ENCODE measurements at places on chromosomes 16 and 17.

- DNase-seq: no peak
Measured at GRCh38 chr16:11681976-11682654, 13.9 kb downstream of the SNN start.

- no peak for DNase-seq
Measured at GRCh38 chr17:27218719-27219488, 75.0 kb upstream of the WSB1 start.

DNA sequence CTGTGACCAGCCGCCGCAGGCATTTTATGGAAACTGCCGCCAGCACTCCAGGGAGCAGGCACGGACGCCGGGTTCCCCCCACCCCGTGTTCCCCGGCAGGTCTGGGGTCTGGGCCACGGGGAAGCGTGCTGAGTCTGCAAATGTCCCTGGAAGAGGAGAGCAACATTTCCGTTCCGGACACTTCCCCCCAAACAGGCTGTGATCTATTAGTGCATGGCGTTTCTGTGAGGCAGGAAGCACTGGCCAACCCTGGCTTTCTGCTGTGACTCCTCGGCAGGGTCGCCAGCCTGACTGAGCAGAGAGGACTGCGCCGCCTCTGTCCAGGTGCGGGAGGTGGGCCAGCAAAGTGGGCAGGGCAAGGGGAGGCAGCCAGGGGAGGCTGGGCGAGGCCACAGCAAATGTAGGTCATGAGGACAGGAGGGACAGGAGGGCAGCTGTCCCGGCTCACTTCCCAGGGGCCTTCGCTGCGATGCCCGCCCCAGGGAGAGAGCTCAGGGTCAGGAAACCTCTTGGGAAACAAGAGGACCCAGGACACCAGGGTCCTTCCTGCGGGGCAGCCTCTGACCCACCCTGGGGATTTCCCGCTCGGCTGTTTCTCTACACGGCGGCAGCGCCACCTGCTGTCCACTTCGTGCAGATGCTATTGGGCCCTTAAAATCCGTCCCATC lies 9.5 kb downstream of the FOXF1 start:
- peak; percentile 41 for DNase-seq

DNA sequence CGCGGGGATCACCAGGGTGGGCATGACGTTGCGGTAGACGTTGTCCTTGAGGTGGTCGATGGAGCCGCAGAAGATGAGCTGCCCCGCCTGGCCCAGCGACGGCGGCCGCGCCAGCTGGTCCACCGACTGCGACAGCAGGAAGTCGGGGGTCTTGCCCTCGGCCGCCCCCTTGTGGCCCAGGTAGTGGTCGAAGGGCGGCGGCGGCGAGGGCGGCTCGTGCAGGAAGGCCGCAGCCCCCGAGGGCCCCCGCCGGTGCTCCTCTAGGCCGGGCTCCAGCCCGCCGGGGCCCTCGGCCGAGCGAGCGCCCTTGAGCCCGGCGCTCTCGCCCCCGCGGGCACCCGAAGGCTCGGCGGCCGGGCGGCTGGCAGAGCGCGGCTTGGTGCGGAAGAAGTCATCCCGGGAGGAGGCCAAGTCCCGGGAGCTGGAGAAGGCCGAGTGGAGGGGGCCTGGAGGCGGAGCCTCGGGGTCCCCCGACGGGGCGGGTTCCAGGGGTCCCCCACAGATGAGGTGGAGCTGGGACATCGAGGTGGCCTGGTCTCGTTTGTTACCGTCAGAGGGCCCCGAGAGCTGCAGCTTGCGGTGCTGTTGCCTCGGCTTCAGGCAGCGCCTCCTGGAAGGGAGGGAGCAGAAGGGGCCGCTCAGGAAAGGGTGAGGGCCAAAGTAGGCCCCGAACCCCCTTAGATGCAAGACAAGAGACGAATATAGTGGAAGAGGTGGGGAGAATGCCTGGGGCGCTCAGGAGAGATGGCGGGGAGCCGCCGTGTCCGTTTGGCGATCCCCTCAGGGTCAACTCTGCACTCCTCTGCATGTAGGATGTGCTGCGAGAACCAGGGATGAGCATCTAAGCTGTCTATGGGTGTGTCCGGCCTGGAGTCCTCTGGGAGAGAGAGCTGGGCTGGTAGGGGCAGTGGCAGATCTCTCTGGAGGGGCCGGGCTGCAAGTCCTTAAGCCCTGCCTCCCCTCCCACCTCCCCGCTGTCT lies 8.8 kb downstream of the FAM171A2 start:
- no peak for DNase-seq

DNA sequence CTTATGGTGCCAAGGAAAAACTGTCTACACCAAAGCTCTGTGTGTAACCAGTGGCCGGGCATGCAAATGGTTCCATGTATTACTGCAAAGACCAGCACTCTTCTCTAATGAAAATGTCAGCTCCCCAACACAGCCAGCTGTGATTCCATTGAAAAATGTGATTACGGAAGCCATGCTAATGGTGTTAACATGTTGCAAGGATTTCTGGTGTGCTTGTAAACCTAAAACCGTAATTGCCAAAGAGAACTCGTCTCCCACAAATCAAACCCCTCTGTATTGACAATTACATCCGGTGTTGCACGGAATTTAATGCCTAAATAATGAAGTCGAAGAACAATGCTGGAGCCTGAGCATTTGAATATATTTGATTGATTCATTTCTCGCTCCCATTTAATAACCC lies 351.7 kb downstream of the NPIPA8 start:
- no peak for DNase-seq

DNA sequence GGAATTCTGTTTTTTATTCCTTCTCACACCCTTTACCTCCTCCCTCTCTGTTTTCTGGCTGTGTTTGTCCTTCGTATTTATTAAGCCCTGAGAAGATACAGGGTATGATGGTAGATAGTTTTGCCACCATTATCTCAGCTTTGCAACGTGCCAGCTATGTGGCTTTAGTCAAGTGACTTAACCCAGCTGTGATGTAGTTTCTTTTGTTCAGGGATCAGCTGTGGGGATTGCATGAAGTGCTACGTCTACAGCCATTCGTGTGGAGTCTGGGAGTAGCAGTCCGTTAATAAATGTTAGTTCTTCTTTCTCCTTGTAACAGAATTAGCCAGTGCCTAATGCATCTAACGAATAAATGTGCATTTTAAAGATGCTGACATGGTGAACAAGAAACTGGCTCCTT lies 128.4 kb downstream of the HAPSTR1 start:
- DNase-seq: no peak

- no peak for DNase-seq
Measured at GRCh38 chr16:2056077-2056476, 8.3 kb downstream of the TSC2 start.

- no peak for DNase-seq
Measured at GRCh38 chr17:54196751-54197150, 374.0 kb downstream of the KIF2B start.

GRCh38 chr16:53517851-53518250 lies 14.8 kb upstream of the AKTIP start:
- no peak for DNase-seq

DNA sequence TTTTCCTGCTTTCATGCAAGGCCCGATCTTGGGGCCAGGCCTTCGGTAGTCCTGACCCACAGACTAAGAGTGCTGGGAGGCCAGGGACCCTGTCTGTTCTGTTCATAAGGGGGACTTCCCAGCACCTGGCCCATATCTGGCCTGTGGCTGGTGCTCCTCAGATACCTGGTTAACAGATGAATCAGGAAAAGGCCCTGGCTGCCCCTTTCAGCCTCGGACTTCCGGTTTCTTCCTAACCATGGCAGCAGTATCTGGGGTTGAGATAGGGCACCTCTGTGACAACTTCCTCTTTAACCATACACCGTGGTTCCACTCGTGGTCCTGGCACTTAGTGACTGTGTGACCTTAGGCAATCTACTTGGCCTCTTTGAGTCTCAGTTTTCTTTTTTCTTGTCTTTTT lies 18.4 kb downstream of the PLCG2 start:
- no peak for DNase-seq

DNA sequence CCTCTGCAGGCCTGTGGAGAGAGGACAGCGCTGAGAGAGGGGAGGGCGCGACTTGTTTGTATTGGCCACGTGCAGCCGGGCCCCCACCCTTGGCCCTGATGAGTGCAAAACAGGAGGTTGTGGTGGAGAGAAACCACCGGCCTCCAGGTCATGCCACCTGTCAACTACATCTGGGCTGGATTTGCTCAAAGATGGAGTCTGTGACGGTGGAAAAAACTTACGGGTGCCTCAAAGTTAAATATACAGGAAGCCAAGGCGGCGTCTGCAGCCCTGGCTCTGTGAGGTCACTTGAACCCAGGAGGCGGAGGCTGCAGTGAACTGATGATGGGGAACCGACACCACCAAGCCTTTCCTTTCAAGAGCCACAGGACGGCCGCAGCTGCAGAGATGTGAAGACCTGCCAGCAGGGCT lies 15.7 kb downstream of the C16orf74 start:
- DNase-seq: no peak

GRCh38 chr17:21043296-21044232 lies 753 bp upstream of the USP22 start:
- peak; percentile 95 for DNase-seq

GRCh38 chr17:4545217-4545951 lies 9.8 kb downstream of the MYBBP1A start:
- no peak for DNase-seq

DNA sequence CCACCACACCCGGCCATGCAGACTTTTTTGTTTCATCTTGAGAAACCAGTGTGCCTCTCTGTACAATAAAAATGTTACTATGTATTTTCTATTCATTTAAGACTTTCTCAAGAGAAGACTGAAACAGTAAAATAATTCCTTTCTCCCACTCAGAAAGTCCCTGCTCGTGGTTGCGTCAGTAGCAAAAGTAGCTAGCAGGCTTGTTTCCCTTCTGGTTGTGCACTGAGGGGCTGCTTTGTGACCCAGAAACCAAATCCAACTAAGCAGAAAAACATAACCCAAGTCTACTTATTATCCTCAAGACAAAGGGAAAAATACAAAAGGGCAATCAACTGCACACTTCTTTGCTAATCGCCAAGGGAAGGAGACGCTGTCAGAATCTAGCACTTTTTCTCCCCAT lies 3.4 kb upstream of the PNPO start:
- DNase-seq: no peak
